ENCODE measurements at places on chromosomes 3 and 15.

- DNase-seq: no peak
Measured at GRCh38 chr15:89127054-89127702, 38.9 kb downstream of the ABHD2 start.

GRCh38 chr3:196772102-196772501, 32.4 kb downstream of the PAK2 start:
- no peak for DNase-seq

- DNase-seq: no peak
Measured at GRCh38 chr15:91942720-91943394, 89.3 kb downstream of the SLCO3A1 start.

DNA sequence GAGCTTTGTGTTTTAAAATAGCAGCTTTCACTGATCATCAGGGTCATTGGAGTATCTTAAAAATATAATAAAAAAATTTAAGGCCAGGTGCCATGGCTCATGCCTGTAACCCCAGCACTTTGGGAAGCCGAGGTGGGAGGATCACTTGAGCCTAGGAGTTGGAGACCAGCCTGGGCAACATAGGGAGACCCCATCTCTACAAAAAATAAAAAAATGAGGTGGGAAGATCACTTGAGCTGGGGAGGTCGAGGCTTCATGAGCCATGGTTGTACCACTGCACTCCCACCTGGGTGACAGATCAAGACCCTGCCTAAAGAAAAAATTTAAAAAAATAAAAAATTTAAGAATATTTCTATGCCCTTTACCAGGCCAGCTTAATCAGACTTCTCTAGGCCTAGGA, 1.5 kb downstream of the HMCES start:
- DNase-seq: no peak

GRCh38 chr15:92705764-92706163, 50.2 kb upstream of the FAM174B start:
- DNase-seq: no peak

Data from NCI-H1105 (cell line).